ENCODE measurements at places on chromosomes 6 and 20.

DNA sequence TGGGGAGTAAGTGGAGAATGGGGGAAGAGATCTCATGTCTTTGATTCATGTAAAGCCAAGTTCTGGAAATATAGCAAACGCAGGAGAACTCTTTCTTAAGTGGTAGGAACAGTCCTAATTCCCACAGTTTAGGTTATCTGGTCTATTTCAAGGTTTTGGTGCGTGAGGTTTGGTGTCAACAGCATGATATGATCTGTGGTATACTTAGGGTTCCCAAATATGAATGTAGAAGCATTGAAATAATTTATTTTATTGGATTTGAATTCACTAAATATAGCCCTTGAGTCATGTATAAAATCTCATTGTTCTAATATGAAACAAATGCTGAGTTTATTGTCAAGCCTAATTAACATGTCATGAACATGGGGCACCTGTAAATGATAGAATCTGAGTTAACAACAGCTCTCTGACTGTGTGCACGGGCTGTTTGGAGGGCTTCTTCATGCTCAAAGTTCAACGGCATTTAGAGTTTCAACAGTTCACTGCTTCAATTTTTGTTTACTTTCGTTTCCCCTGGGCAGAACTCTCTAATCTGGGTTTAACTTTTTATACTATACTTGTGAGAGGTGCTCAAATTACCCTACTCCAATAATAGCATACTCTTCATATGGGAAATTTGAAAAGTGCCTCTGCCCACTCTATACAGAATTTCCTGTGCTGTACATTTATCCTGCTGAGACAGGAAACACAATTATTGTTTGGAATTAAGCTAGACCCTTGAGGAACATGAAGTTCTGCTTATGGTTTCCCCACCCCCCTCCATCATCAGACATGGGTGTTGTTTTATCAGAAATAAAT lies 236.3 kb upstream of the ZNF217 start:
- DNase-seq = no peak

GRCh38 chr6:92122746-92123145 lies 1296.6 kb downstream of the EPHA7 start:
- DNase-seq = no peak

DNA sequence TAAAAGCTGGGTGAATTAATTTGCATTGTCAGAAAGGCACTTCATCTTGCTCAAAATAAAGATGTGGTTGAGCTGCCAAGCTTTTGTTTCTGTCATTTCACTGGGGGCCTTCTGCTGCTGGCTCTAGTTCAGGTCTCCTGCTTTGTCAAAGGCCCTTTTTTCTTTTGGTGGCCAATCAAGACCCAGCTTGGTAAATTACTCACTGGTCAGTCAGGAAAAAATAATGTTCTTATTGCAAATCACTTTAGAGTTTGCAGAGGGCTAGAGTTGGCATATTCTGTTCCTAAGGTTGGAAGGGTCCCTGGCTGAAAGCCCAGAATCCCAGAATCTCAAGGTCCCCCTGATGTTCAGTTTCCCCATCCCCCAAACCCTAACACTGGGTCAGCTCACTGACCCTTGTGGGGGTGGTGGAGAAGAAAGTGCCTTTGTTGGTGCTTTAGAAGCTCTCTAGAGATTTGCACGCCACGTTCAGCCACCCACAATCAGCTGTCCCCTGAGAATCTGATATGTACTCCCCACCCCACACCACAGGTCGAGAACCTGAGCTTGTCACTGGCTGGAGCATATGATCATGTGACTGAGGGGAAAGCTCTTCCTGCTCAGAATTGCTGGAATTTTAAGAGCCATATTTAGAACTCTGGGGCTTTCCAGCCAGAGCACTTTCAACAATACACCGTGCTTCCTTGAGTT lies 21.7 kb upstream of the BNIP5 start:
- no peak for DNase-seq

GRCh38 chr20:36405255-36405654 lies 99.1 kb downstream of the DLGAP4 start:
- no peak for DNase-seq

GRCh38 chr6:35141007-35141655 lies at the start of gene TCP11:
Gene TCP11, minus strand, starts transcription at chr6:35141339. Its CDS starts 469 bp downstream, at chr6:35140870.
- no peak for DNase-seq

DNA sequence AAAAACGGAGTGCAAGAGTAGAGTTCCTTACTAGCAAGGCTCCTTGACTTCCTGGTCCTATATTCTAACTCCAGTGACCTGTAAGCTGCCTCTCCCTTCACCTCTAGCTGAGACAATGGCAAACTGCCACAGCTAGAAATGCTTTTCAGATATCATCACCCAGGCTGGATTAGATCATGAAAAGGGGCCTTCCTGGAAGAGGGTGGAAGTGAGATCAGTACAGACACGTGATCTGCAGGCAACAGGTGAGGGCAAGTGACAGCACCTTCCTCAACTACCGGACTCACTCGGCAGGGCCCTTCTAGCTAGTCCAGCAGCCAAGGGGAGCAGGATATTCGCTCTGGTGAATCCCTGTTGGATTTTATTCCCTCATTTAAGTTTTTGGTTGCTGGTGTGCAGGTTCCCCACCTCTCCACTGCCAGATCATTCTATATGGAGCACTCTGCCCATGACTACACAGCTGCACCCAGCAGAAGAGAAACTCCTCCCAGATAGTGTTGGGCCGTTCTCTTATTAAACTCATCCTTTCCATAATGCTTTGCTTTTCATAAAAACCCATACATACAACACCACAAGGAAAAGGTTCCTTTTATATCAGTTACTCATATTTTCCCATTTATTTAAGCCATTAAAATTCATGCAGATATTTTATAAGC lies 26.4 kb upstream of the FAM83C start:
- no peak for DNase-seq

GRCh38 chr6:53546281-53546680 lies 1.4 kb upstream of the GCLC start:
- DNase-seq = no peak

- no peak for DNase-seq
Measured at GRCh38 chr6:116012471-116012949, 48.2 kb downstream of the FRK start.

DNA sequence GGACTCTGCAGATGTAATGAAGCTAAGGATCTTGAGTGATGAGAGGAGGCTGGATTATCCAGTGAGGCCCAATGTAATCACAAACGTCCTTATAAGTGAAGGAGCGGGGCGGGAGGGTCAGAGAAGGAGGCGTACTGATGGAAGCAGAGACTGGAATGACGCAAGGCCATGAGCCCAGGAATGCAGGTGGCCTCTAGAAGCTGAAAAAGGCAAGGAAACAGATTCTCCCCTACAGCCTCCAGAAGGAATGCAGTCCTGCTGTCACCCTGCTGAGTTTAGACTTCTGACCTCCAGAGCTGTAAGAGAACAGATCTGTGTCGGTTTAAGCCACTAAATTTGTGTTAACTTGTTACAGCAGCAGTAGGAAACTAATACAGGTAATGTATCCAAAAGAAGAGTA lies 227.9 kb downstream of the PTPRT start:
- no peak for DNase-seq

GRCh38 chr20:47201074-47201730 lies 155.3 kb downstream of the ZMYND8 start:
- no peak for DNase-seq

GRCh38 chr6:34816635-34817301 lies 24.9 kb downstream of the BLTP3A start:
- DNase-seq = no peak

GRCh38 chr6:169393753-169394152 lies 140.1 kb upstream of the THBS2 start:
- no peak for DNase-seq

DNA sequence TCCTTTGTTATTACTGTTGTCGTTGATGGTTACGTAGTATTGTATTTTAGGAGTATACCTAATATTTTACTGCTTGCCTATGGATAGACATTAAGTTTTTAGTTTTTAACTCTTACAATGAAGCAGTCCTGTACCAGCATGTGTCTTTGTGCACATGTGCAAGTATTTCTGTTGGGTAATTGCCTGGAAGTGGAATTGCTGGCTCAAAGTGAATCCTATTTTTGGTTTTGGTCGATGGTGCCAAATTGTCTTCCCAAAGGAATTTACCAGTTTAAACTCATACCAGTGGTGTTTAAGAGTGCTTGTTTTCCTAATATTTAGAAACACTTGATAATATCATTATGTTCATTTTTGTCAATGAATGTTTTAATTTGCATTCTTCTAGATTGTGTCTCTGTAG lies 75.5 kb downstream of the ANKS1A start:
- DNase-seq = no peak

GRCh38 chr6:90098001-90098531 lies 198.6 kb downstream of the BACH2 start:
- no peak for DNase-seq

GRCh38 chr6:121222656-121223055 lies 111.6 kb downstream of the TBC1D32 start:
- no peak for DNase-seq

DNA sequence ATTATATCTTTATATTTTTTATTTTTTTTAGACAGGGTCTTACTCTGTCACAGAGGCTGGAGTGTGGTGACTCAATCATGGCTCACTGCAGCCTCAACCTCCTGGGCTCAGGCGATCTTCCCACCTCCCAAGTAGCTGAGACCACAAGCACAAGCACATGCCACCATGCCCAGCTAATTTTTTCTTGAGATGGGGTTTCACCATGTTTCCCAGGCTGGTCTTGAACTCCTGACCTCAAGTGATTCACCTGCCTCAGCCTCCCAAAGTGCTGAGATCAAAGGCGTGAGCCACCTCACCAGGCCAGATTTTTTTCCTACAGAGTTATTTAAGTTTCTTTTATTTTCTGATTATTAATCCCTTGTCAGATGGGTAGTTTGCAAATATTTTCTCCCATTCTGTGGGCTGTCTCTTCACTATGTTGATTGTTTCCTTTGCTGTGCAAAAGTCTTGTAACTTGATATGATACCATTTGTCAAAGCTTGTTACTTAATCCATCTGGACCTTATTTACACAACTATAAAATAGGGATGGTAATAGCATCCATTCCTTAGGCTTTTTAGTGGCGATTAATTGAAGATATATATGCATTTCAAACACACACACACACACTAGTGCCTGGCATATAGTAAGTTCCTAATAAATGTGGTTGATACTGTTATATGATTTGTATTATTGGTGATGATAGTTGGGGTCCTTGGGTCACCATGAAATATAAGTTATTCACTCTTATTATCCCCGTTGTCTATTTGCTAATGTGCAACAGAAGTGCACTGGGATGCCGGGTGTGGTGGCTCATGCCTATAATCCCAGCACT lies 187.1 kb downstream of the BCAS1 start:
- no peak for DNase-seq

- no peak for DNase-seq
Measured at GRCh38 chr6:56866917-56867522, 87.9 kb upstream of the BEND6 start.

- DNase-seq = no peak
Measured at GRCh38 chr6:81265106-81265505, 487.4 kb downstream of the TENT5A start.

Data from stimulated activated CD4-positive, alpha-beta T cell treated with anti-CD3 and anti-CD28 coated beads, Interleukin-1b, Interleukin-23, amount 100 ng/mL, for 24 hours (primary cell).